ENCODE measurements at places on chromosomes 2 and 18.
A peak's percentile ranks its signal among the peaks of the same experiment; 100 is the strongest.

DNA sequence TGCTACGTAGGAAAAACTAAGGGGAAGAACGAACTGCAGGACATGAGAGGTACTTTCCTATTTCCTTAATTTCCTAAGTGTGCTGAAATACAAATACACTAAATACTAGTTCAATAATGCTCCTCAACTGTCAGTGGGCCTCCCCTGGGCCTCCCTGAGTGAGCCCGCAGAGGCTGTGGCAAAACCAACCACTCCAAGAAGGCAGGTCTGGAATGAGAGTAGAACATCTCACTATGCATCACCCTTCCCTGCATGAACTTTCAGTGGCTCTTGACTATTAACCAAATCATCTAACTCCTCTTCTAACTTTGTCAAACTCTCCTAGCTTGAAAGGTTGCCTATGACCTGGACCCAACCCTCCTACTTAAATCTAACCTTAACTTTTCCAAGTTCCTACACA, 84.6 kb downstream of the THADA start:
- no peak for DNase-seq

DNA sequence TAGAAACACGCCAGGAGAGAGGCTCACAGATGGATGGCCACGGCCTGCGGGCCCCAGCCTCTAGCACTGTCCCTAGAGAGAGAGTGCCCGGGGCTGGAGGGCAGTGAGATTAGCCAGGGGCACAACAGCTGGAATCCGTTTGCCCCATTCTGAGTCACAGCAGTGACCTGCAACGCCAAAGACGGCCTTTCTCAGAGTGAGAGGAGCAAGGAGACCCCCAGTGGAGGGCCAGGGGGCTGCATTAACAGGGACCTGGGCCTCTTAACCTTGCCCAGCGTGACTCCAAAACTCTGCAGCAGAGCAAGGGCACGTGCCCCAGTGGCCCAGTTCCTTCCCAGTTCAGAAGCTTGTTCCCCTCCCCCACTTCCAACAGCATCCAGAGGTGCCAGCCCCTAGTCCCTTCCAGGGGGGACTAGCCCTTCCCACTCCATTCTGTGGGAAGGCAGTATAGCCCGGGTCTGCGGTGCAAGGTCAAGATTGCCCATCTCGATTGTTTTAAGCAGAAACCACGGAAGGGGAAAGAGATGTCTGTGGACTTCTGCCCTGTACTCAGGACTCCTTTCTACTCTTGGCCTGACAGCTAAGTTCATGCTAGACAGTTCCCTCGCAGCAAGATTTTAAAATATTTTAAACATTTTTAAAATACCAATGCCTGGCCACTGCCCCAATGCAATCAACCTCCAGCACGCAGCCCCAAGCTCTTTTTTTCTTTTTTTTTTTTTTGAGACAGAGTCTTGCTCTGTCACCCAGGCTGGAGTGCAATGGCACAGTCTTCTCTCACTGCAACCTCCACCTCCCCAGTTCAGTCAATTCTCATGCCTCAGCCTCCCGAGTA, 50.9 kb upstream of the BIN1 start:
- DNase-seq: no peak

- DNase-seq: no peak
These were observed 39.9 kb downstream of the PAIP2B start for GRCh38 chr2:71186973-71187372.

DNA sequence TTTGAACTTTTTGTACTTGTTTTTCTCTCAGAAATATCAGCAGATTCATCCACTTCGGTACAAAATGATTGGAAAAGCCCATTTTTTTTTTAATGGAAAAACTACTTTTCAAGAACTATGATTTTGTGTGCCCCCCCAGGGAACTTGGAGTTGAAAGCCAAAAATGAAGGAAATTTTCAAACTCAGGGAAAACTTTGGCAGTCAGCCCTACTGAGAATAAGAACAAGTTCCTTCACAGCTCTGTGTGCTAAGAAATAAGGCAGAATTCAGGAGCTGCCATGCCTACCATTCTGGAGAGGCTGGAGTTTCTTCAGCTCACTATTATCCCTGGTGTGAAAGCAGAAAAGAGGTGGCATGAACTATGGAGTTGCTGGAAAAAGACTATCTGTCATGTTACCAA, 226.0 kb upstream of the SLC35G4 start:
- no peak for DNase-seq

DNA sequence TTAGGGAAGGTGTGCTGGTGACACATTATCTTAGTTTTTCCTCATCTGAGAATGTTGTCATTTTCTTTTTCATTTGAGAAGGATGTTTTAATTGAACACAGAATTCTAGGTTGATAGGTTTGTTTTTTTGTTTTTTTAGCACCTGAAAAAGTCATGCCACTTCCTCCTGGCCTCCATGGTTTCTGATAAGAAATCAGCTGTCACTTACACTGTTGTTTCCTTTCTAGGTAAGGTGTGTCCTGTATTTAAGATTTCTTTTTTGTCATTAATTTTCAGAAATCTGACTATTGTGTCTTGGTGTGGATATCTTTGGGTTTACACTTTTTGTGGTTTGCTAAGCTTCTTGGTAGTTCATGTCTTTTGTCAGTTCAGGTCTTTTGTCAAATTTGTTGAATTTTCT, 99.3 kb downstream of the ROCK1 start:
- no peak for DNase-seq

- DNase-seq: no peak
These were observed 63.6 kb downstream of the ASXL2 start for GRCh38 chr2:25814681-25815080.

GRCh38 chr2:155141418-155141817, 442.9 kb downstream of the KCNJ3 start:
- no peak for DNase-seq

GRCh38 chr2:236452238-236452637, 117.4 kb upstream of the ACKR3 start:
- DNase-seq: no peak

GRCh38 chr2:148667113-148667836, 22.7 kb downstream of the EPC2 start:
- no peak for DNase-seq

- no peak for DNase-seq
These were observed 83.6 kb downstream of the SESTD1 start for GRCh38 chr2:179181002-179181401.

DNA sequence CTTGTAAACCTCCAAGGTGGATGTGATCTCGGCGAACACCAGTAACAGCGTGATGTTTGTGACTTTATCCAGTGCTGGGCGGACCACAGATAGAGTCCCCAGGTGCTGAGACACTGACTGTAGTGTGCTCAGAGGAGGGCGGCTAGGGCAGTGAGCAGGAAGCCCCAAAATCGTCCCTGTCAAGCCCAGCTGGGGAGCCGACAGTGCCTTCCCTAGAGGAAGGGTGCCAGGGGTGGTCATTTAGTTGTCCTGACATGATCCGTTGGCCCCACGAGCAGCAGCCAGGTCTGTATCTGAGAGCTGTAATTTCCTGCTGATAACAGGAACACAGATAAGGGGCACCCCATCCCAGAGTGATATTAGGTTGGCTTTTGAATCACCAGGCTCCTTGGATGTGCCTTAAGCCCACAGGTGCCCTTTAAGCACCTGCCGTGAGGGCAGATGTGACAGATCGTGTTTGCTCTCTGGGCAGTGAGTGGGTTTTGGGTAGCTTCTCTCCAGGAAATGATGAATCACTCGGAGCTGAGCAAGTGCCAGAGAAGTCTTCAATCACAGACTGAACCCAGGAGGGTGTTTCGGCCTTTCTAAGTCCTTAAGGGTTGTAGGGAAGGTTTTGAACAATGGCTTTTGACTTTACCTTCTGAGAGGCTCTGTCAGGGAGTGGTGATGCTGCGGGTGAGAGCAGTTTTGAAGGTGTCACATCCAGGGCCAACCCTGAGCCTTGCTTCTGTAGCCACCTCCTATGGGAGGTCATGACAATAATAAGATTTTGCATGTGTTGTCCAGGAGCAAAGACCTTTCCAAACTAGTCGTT, 7.7 kb downstream of the LPIN1 start:
- peak; percentile 47 for DNase-seq

DNA sequence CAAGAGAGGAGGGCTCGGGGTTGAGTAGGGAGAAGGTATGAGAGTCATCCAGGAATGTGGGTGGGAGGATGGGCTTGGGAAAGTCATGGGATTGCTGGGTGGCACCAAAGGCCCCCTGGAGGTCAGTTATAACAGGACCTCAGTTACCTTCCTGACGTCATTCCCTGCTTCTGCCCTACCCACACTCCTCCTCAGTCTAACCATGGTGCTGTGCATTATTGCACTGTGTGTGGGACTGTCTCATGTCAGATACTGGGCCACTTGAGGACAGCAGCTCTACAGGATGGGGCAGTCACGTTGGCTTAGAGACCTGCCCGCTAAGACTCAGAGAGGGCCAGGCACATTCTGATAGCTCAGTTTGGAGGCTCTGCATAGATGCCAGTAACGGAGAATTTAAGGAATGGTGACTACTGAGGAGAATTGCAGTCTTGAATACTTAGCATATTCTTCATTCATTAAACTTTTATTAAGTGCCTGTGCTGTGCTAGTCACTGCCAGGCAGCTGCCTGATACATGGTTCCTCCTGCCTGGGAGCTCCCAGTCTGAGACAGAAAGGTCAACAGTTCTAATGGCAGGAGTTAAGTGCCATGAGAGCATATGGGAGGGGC, 90.5 kb downstream of the LAMA3 start:
- no peak for DNase-seq

DNA sequence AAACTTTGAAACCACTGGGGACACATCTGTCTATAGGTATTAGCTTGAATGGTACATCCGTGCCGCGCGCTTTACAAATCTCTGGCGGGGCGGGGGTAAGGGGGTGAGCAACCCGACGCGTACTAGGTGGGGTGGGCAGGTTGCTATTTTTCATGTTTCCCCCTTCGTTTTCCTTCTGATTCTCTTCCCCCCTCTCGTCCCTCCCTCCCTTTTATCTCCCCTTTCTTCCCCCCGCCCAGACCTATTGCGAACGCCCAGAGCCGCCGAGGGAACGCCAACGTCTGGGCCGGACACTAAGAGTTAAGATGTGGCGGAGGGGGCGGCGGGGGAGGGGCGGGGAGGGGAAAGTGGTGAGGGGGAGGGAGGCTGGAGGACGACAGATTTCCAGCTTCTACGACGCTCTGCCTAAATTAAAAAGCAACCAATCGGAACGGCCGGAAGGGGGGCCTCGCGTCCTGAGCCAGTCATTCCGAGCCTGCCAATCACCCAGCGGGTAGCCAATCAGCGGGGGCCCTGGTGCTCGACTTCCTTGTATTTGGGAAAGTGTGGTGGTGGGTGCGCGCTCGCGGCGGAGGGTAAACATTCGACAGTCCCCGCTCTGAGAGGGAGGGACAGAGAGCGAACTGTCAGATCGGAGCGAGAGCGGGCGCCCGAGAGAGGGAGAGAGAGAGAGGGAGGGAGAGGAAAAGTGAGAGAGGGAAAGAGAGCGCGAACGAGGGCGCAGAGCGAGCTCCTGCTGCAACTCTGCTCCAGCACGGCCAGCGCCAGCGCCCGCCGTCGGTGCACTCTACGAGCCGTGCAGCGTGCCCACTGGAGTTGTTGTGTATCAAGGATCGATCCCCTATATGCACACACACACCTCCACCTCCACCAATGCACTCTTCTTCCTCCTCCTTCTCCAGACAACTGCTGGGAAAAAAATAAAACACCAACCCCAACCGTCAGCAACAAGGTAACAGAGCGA, at the start of gene POU3F3:
POU3F3 (plus strand) TSS at position 582 of the 964 bp plus-strand sequence. CDS start 1,396 bp downstream, outside the sequence.
- no peak for DNase-seq

- peak; percentile 23 for DNase-seq
These were observed 163.8 kb upstream of the STK17B start for GRCh38 chr2:196335221-196335634.

GRCh38 chr2:229124136-229124535, 147.0 kb downstream of the PID1 start:
- DNase-seq: no peak

DNA sequence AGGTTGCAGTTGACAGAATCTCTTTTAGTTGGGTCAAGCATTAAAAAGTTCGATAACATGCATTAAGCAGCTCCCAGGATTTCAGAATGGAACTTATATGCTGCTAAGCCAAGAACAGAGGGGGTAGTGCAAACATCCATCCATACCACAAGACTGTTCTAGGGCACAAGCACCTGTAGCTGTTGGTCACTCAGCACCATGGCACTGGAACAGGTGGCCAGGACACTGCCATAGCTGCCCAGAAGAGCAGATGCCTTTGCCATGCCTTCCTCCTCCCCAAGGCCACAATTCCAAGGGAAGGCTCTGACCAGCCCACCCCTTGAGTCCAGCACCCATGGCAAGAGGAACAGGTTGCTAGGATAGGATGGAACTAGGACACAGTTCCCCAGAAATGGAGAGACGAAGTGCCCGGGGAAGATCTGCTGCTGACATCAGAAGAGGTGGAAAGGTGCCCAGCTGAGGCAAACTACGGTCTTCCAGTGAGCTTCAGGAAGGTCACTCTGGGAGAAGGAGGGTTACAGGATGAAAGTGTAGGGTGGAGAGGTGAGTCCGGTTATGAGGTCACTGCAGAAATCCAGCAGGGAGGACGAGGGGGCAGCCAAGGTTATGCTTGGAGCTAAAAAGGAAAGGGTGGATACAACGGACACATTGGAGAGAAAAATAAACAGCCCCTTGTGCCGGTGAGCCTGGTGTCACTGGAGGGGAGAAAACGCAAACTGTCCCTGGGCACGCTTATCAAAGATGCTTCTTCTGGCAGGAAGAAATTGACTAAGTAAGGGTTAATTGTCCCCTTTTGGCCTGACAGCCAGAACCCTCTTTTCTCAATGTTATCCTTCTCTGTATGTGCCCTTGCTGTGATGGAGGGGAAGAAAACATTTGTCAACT, 41.9 kb downstream of the C1QL2 start:
- no peak for DNase-seq

- DNase-seq: peak; percentile 67
These were observed 131.2 kb downstream of the WDSUB1 start for GRCh38 chr2:159155320-159155719.

DNA sequence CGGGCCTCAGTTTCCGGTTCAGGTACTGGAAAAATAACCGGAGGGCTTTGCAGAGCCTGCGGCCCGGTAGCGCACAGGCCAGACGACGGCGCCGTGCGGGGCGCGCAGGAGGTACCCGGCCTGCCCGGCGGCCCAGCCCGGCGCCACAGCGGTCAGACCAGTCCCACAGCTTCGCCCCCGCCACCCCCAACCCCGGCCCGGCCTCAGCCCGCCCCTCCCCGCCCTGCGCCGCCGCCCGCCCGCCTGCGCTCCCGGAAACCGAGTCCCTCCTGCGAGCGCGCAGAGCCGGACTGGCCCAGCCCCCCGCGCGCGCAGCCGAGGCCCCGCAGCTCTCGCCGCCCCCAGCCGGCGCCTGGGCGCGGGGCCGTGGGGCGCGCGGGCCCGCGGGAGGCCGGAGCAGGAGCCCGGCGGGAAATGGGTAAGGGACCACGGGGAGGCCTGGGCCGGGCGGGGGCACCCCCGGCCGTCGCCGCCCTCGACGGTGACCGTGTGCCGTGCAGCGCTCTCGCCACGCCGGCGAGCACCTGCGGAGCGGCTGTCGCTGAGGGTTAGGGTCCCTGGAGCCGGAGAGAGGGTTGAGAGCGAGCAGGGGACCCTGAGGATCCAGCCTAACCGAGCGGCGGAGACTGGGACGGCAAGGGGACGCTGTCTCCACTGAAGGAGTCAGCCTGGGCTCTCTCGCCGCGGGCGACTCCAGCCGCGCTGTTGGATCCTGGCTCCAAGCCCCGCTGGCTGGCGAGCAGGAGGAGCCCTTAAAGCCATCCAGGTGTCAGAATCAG, 16.5 kb upstream of the PSD4 start:
- peak; percentile 90 for DNase-seq

DNA sequence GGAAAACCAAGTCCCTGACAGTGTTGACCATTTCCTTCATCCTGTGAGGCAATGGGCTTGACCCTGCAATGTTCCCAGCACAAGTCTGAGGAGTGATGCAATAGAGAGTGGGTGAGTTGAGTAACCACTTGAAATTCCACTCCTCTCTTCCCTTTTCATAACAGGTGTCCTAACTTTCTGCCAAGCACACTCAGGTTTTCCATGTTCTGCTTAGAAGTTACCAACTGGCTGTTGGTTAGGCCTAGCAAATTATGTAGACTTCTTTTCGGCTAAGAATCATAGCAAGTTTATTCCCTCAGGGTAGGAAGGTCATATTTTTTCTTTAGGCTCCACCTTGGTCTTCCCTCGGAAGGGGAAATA, 11.5 kb downstream of the GNLY start:
- DNase-seq: peak; percentile 49
